Esophagus squamous epithelium (tissue), 5 donors: ENCODE measurements at places on chromosomes 2 and 18. TPM values are rescaled to one million over a fixed set of nuclear protein-coding genes. Genes with fewer than 3 reads are reported as not detected.

The FABP1 gene
- not detected for total RNA-seq

GRCh38 chr2:196711625-196712024 lies 72.1 kb downstream of the CCDC150 start:
- no peak for DNase-seq

DNA sequence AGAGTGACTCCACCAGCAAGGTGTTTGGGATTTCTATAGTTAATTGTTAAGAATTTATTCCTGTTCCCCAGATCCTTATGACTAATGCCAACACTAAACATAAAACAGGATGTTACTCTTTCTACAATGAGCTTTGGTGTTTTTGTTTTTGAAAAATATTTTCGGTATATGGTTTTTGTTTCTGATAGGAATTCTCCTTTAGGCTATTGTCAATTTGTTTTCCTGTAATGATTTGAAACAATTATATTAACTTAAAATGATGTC lies 182.6 kb downstream of the AGAP1 start:
- no peak for DNase-seq

DNA sequence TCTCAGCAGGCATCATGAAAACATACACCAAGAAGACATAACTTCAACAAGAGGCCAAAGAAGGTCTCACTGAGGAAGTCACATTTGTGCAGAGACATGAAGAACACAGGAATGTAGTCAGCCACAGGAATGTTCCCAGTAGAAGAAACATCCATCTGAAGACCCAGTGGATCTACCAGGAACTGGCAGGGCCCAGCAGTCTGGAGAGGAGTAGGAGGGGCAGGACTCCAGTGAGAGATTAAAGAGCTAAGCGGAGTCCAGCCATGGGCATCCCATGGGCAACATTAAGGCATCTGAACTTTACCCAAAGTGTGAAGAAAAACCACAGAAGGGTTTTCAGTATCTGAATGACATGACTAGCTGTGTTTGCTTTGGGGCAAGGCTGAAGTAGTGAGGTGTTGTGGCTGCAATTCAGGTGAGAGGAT lies 103.1 kb downstream of the UPP2 start:
- DNase-seq: no peak

The TRIM43 gene
- not detected for total RNA-seq

DNA sequence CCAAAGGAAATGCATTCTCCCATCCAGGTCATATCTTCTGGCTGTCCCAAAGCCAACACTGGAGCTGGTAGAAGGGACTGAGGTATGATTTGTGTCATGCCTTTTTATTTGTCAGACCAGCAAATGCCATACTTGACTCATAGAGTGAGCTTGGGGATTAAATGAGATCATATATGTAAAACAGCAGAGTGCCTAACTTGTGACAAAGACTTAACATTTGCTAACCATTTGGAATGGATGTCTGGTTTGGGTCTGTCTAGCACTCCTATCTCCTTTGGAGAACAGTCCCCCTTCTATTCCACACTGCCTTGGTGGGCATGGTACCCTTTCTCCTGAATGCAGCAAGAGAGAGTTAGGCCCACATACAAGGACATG lies 128.5 kb upstream of the LGALSL start:
- DNase-seq: no peak

The CFC1B gene
- total RNA-seq: not detected

DNA sequence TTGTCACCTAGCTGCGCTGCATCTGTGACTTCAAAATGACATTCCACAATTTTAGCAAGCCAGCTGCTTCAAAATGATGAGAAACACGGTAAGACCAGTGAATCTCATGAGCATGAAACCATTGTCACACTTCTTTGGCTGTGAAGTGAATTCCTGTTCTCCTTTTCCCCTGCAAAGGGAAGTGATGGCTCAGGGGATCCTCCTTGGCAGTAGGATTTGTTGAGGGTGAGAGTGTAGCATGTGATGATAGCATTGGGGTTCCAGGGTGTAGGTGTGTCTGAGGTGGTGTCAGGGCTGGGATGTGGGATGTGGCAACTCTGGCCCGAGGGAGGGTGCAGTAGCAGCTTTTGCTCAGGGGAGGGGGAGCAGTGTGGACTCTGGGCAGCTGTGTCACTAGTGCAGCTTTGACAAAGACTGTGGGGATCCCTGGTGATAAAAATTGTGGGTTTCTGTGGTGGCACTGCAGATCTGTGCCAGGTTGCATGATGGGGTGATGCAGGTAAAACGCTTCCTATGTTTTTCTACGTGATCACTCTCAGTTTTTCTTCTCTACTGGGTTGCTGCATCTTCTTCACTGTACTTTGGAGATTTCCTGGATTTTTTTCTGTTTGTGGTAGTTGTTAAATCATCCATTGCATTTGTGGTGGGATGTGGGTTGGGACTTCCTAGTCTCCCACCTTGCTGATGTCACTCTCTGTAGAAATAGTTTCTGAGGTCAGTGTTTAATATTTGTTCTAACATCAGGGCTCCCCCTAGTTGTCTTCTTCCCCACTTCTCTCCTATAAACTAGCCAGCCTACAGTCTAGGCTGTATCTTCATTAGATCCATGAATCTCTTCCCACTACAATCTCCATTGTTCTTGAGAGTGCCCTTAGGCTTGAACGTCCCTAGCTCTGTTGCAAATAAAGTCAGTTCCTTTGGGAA lies 107.0 kb downstream of the ACTR3 start:
- DNase-seq: no peak

GRCh38 chr2:142075826-142076225 lies 55.0 kb downstream of the LRP1B start:
- no peak for DNase-seq

DNA sequence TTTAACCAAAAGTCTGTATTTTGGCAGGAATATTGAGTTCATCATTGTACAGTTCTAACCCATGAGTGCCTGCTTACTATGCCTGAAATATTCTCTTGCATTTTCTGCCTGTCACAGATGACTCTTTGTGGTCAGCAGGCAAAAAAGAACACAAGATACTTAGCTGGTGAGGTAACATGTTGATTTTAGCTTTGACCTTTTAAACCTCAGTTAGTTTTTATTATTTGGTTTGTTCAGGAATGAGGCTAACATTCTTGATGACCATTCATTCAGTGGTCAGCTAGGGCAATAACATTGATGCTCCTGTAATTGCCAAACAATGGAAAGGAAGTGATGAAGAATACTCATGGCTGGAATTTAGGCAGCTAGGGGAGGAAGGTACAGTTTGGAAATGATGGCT lies 491.2 kb downstream of the PIK3C3 start:
- no peak for DNase-seq

The SERPINB2 gene
- total RNA-seq: 144 TPM

DNA sequence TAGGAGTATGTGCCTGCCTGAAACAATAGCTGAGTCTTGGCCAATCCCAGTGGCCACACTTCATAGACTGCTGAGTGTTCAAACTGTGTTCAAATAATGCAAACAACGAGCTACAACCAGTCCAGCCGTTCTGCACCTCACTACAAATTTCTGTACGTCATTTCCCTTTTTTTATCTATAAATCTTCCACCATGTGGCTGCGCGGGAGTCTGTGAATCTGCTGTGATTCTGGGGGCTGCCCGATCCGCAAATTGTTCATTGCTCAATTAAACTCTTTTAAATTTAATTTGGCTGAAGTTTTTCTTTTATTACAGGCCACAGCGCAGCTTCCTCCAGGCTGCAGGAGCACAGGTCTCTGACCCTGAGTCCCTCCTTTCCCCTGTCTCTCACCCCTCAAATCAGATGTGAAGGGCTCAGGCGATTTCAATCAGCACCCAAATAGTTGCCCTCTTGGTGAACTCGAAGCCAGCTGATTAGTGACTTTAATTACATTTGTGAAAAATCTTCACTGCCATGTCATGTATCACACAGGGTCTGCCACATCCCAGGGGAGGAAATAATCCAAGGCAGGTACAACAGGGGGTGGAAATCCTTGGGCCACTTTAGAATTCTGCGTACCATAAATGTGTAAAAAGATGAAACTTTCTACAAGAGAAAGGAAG lies 145.6 kb downstream of the NDUFA10 start:
- DNase-seq: no peak

The ABCG5 gene
- total RNA-seq: not detected

GRCh38 chr2:54423213-54423612 lies 32.9 kb upstream of the SPTBN1 start:
- DNase-seq: no peak

- DNase-seq: no peak
These were observed 16.2 kb upstream of the MEP1B start for GRCh38 chr18:32173654-32174053.

DNA sequence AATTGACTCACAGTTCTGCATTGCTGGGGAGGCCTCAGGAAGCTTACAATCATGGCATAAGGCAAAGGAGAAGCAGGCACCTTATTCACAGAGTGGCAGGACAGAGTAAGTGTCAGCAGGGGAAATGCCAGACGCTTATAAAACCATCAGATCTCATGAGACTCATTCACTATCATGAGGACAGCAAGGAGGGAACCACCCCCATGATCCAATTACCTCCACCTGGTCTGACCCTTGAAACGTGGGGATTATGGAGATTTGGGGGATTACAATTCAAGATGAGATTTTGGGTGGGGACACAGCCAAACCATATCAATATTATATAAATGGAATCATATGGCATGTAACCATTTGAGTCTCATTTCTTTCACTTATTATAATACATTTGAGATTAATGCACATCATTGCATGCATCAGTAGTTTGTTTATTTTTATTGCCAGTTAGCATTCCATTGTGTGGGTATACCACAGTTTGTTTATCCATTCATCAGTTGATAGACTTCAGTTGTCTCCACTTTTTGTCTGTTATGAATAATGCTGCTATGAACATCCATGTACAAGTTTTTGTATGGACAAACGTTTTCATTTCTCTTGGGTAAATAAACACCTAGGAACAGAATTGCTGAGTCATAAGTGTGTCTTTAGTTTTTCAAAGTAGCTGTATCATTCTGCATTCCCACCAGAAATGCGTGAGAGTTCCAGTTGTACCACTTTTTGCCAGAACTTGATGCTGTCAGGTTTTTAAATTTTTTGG lies 5.8 kb upstream of the SRBD1 start:
- DNase-seq: no peak

DNA sequence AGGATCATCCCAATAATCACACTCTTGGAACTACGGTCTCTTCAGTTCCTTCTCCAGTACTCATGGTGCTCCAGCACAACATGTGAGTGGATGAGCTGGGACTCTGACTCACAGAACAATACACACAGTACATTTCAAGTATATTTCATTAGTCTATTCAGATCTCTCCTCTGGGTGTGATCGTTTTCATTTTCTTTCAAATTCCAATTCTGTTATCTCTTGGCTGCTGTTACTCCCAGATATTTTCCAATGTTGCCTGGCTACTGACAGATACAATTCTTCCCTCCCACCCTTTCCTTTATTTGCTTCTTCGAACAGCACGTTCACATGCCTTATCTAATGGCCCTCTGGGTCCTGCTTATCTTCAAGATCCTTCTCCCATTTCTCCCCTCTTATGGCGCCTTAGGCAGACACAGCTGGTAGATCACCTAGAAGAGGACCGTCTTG lies 216.0 kb downstream of the ACKR3 start:
- DNase-seq: no peak

The ADI1 gene
- total RNA-seq: 51.8 TPM

GRCh38 chr2:98730707-98731040 lies 258 bp downstream of the MGAT4A start:
- no peak for DNase-seq

The MDH1B gene
- 0.61 TPM for total RNA-seq

The ABI2 gene
- total RNA-seq: 22.1 TPM

The SCN7A gene
- 23.1 TPM for total RNA-seq

DNA sequence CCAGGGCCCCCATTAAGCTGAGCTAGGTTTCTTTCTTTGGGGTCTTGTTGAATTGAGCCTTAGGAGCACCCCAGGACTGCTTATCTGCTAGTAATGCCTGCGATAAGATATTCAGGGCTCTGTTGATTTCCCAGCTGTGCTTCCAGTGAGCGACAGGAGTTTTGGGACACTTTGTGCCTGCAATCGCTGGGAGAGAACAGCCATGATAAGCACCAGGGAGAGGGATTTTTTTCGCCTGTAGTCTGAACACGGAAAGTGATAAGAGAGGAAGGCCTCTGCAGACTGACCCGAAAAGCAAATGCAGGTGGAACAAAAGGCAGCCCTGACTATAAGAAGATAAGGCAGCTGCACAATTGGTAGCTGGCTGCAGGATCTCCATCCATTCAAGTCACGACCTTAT lies 244.3 kb downstream of the CNTNAP5 start:
- no peak for DNase-seq

The CNDP2 gene
- 136 TPM for total RNA-seq

DNA sequence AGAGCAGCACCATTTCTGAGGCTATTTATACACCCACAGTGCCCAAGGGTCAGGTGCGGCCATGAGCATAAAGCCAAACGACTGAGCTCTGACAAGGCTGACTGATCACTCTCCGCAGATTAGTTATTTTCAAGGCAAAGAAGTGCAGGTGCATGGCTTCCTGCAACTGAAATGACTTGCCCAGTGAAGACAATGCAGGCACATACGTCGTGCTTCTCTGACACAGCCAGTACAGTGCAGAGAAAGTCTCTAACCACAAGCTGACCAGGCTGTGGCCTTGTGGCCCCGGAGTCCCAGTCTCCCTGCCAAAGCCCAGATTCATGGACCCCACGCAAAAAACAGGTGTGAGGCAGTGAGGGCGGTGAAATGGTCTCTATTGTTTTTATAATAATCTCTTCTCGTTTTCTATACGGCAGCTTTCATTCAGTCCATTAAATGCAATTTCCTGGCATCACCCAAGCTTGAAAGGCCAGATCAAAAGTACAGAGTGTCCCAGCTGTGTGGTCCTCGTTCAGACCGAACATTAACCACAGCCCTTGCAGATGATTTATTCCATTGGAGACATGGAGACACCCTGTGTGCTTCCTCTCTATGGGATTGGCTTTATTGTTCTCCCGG lies 447.0 kb upstream of the ID2 start:
- DNase-seq: no peak

GRCh38 chr2:225041851-225042799 lies at the start of gene DOCK10:
TSS of gene DOCK10 (minus strand) at chr2:225042468. CDS start at chr2:225042374, 94 bp downstream.
- no peak for DNase-seq
